ENCODE measurements at places on chromosomes 12 and 14.
A peak's percentile ranks its signal among the peaks of the same experiment; 100 is the strongest.

DNA sequence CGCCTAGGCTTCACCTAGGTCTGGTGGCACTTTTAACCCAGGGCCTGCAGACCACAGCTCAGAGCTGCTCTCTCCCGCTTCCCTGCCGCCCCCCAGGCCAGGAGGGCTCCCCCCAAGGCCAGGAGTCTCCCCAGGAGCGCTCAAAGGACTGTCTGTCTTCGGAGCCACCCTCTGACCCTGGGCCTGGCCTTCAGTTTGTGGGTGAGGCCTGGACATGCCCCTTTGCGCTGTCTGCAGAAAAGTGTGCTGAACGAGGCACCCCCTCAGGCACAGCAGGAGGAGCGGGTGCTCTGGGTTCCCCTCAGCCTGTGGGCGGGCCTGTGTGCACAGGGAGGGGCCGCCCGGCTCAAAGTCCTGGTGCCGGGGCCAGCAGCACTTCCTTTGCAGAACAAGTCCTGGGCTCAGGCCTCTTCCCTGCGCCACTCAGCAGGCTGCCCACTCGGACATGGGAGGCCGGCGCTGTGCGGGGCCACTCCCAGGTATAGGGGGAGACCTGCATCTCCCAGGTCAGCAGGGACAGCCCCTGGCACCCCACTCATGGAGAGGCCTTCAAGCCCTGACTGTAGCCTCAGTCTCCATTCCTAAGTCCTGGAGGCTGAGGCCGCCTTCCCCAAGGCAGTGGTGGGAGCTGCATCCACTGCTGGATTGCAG lies 14.3 kb downstream of the DEGS2 start:
- no peak for DNase-seq

DNA sequence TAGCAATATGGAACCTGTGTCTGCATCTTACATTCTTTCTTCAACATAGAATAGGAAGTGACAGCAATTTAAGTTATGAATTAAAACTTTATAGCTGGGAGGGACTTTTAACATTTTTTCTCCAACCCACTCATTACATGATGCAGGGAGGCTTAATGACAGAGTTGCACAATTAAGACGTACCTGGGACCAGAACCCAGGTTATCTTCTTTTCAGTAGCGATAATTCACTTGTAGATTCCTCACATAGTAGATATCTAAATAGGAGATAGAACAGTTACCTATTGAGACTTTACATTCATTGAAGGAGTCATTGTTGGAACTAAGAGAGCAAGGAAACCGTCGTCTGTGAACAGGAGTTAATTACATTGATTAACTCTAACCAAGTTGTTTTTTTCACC lies 5.1 kb downstream of the SRGAP1 start:
- no peak for DNase-seq

DNA sequence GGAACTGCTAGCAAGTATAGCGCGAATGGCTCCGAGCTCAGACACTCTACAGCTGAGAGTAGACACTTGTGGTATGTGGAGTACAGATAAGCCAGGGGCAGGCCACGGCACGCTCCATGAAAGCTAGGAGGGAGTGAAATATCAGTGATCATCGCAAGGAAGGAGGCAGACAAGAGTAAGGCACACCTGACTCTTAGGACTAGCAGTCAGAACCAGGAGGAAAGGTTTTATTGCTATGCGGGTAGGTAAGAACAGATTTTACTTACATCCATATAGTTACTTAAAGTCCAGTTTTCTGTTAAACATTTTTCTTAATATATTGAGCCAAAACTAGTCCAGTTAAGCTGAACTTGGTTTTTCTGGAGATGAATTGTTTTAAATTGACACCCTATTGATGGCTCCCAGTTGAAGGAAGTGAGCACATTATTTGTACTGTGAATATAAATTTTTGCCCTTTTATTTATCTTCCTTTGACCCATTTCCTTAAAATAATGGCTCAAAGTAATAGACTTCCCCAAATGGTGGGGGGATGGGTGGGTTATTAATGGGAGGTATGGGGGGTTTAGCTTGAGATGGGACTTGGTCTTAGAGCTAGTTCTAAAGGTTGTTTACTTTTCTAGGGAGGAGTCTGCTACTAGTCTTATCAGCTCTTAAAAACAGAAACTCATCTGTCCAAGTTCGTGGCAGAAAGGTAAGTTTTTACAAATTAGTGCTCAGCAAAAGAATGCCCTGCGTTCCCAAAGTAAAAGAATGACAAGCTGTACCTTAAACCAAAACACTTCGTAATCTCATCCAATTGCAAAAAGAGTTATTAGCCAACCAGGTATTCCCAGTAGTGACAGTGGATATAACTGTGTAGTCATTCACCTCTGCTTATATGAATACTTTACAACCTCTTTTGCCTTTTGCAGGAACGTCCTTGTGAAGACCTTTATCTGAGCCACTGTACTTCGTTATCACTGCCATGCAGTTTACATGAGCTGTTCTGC lies 5.8 kb downstream of the HNRNPA1 start:
- no peak for DNase-seq

DNA sequence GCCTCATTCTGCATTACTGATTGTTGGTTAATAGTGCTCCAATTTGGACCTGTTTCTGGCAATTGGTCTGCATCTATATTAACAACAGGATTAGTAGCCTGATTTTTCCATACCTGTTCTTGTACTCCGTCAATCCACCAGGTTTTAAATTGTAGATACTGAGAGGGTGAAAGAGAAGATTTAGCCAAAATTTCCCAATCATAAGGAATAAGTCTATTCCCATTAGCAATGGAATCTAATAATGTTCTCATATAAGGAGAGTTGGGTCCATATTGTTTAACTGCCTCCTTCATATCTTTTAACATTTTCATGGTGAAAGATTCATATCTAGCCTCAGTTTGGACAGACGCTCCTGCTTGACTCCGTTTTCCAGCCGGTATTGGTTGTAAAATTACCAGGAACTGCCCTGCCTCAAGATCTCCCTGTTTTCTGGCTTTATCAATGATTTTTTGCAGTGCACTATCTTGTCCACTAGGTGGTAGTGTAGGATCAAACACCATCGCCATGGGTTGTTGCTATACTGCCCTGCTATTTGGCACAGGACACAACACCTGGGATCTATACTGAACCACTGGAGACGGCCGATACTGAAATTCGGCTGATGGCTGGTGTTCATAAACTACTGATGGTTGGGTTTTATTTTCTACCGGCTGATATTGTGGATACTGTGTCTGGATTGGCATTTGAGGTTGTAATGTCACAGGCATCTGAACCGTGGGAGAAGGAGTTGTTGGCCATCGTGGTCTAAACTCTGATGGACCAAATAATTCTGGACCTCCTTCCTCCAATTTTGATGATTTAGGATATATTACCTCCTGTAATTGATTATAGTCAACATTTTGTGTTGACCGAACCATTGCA lies 25.2 kb downstream of the DHRS4L2 start:
- DNase-seq, result peak; percentile 72

GRCh38 chr12:55707841-55708694 lies at the start of gene ITGA7:
Gene ITGA7 (minus strand): TSS chr12:55707904. CDS start chr12:55707682, 222 bp downstream.
- DNase-seq, result peak; percentile 72

DNA sequence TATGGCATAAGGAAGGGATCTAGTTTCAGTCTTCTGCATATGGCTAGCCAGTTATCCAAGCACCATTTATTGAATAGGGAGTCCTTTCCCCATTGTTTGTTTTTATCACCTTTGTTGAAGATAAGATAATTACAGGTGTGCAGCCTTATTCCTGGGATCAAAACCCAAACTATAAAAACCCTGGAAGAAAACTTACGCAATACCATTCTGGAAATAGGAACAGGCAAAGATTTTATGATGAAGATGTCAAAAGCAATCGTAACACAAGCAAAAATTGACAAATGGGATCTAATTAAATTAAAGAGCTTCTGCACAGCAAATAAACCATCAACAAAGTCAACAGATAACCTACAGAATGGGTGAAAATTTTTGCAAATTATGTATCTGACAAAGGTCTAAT lies 128.5 kb upstream of the DCN start:
- DNase-seq, result no peak

DNA sequence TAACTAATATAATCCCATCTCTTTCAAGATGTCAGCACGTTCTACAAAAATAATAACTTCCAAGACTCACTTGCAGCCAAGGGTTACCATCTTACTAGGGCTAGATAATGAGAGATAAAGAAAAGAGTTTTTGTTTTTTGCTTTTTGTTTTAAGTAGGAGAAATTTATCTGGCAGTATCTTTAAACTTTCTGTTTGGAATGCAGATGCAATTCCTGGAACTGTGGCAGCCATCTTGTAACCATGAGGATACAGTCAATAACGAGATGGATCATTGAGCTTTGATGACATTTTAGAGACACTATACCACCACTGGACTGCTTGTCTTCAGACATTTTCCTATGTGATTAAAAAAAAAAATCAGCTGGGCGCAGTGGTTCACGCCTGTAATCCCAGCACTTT lies 171.2 kb upstream of the ARID2 start:
- no peak for DNase-seq

DNA sequence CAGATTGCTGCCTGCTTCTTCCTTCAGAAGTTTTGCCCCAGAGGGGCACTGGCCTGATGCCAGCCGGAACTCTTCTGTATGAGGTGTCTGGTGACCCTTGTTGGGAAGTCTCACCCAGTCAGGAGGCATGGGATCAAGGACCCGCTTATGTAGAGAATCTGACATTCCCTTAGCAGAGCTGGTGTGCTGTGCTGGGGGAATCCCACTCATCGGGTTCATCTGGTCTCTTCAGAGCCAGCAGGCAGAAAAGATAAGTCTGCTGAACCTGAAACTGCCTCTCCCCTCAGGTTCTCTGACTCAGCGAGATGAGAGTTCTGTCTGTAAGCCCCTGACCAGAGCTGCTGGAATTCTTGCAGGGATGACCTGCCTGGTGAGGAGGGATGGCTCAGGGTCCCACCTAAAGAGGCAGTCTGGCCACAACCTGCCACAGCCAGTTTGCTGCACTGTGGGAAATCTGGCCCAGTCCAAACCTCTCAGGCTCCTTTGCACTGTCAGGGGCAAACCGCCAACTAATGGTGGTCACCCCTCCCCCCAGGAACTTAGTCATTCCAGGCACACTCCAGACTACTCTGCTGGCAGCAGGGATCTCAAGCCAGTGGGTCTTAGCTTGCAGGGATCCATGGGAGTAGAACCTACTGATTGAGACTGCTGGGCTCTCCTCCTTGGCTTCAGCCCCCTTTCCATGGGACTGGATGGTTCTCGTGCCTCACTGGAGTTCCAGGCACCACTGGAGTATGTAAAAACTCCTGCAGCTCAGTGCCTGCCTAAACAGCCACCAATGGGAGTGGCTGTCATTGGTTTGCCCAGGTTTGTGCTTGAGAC lies 4.1 kb downstream of the CLEC2D start:
- no peak for DNase-seq

- no peak for DNase-seq
These were observed 901 bp downstream of the B3GNT4 start for GRCh38 chr12:122204167-122205052.

- DNase-seq, result no peak
These were observed 176.1 kb downstream of the BCAT1 start for GRCh38 chr12:24772813-24773212.

- no peak for DNase-seq
These were observed 57.5 kb downstream of the PTHLH start for GRCh38 chr12:27915021-27915420.

All from germinal center (tissue), 1 donor.